ENCODE measurements at places on chromosomes 3 and 15.

- DNase-seq, result no peak
Observed at GRCh38 chr15:32030795-32031194, 480 bp downstream of the CHRNA7 start.

- no peak for DNase-seq
Observed at GRCh38 chr15:43279496-43279895, 12.8 kb upstream of the TGM5 start.

DNA sequence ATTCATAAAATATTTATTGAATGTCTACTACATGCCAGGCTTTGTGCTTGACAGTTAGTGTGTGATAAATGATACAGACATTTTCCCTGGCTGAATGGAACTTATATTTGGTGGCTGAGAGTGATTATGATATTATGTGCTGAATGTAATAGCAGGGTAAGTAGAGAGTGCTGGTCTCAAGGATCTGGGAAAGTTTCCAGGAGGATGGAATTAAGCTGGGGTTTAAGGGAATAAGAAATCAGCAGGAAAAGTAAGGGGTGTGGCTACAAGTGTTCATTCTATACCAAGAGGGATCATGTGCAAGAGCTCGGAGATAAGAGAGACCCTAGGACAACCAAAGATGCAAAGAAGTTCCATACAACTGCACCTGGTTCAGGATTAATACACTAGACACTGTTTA is 500.1 kb upstream of the CFAP20DC start:
- no peak for DNase-seq

GRCh38 chr3:46904303-46905212 is 27.0 kb downstream of the PTH1R start:
- DNase-seq, result no peak

DNA sequence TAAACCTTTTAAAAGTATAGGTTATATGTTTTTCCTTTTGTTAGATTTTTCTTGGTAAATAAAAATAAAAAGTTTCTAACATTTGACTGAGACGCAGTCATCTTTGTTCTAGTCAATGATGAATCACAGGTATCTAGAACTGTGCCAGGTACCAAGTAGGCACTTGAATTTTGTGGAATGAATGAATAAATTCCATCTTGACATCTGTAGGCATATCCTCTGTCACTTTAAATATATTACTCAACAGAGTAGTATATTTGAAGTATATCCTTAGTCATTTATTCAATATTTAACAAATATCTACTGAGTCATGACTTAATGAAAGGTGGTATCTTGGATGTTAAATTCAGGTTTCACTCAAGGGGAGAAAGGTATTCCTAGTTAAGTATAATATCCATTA is 828.4 kb downstream of the TUSC7 start:
- no peak for DNase-seq

- DNase-seq, result no peak
Observed at GRCh38 chr3:190301591-190301990, 20.7 kb downstream of the CLDN1 start.

- no peak for DNase-seq
Observed at GRCh38 chr15:45573961-45574629, 13.1 kb upstream of the BLOC1S6 start.

GRCh38 chr3:25035526-25035925 is 392.5 kb upstream of the RARB start:
- no peak for DNase-seq

DNA sequence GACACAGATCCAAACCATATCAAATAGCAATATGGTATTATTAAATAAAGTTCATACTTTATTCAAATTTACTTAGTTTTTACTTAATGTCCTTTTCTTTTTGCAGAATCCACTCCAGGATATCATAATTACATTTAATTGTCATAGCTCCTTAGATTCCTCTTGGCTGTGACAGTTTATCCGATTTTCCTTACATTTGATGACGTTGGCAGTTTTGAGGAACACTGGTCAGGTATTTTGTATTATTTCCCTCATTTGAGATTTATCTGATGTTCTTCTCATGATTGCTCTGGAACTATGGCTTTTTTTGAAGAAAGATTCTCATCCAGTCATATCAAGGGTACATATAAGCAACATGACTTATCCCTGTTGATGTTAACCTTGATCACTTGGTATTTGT is 198.3 kb upstream of the STAC start:
- DNase-seq, result no peak

DNA sequence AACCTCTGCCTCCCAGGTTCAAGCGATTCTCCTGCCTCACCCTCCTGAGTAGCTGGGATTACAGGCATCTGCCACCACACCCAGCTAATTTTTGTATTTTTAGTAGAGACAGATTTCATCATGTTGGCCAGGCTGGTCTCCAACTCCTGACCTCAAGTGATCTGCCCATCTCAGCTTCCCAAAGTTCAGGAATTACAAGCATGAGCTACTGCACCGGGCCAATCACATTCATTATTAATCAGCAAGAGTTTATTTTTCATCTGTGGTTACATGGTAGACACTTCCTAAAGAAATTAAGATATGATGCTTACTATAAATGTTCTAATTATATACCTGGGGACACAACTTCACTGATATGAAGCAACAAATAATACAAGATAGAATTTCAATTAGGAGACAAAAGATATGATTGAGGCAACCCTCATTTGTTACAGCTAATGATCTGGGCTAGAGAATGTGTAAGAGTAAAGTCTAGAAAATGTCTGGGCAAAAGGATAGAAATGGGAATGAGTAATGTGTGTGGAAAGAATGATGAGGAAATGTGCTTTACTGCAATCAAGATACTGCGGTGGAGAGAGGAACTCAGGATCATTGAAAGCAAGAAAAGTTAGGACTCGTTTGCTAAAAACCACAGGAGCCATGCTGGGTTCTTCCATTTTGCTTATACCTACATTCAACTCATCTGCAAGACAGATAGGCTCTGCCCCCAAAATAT is 366.8 kb downstream of the ZIC1 start:
- DNase-seq, result no peak

DNA sequence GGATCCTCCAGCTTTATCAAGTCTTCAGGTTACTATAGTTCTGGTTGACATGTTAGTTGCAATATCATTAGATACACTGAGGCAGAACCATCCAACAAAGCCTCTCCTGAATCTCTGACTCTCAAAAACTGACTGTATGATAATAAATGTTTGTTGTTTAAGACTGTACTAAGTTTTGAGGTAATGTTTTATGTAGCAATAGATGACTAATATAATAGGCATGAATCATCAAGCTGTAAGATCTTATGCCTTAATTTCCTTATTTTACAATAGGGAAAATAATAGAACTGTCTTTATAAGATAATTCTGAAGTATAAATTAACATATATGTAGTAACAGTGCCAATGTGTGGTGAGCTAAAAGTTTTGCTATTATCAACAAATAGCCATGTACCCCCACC is 88.9 kb upstream of the TBC1D5 start:
- no peak for DNase-seq

DNA sequence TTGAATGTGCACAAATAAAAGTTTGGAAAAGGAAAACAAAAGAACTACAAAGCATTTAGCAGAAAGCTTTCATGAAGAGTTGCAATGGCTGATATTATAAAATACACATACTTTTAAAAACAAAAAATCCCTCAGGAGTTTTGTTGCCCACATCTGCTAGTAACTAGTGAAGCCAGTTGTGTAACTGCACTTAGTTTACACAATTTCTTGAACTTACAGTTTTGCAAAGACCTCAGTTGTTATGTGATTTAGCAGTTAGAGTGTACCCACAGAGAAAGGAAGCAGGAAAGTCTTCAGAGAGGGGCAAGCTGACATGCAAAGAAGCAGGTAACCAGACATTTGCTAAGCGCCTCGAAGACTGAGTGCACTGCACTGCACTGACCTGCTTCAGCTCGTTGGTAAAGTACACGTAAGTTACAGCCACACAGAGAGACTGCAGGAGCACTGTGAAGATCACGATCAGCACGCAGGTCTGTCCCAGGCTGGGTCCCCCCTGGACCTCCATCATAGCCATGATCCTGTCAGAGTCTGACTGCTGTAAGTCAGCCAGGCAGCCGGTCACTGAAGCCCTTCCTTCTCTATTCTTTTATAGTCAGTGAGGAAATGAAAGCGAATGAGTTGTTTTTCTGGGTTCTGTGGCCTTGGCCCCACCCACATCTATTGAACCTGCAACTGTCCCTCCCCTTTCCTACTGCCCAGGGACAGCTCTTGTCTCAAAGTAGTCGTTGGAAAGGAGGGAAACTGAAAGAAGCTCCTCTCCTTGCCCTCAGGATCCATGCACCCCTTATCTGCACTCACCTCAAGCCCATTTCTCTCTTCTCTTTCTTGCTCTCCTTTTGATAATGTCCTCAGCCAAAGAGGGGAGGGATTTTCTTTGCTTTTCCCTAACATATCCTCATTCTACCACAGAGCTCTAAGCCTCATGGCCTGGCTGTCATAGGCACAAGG is at the start of gene TNFSF10:
TNFSF10 (minus strand) TSS at position 560 of the 948 bp plus-strand sequence; CDS start at position 514, 46 bp downstream.
- no peak for DNase-seq

GRCh38 chr3:141402476-141403171 is 34.3 kb downstream of the ZBTB38 start:
- peak; percentile 41 for DNase-seq

- DNase-seq, result no peak
Observed at GRCh38 chr3:31980530-31981205, 394 bp downstream of the OSBPL10 start.

GRCh38 chr15:38860253-38860652 is 295.6 kb upstream of the RASGRP1 start:
- DNase-seq, result no peak

DNA sequence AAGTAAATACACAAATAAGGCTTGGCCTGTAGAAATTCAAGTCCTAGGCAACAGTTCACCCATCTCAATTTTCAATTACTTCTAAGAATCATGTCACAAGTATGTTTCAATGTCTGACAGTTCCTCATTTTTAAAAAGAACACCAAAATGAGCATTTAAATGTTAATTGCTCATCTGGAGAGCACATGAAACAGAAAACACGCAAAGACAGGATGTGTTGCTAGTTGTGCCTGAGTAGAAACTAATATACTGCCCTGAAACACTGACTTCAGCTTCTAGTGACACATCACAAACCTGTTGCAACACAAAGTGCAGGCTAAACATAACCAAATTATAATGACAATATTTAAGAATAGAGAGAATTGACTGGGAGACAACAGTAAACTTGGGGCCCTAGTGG is 167.3 kb upstream of the THBS1 start:
- DNase-seq, result no peak

GRCh38 chr3:101262393-101263240 is 57.8 kb downstream of the IMPG2 start:
- DNase-seq, result no peak

- no peak for DNase-seq
Observed at GRCh38 chr3:25452192-25452591, 24.1 kb downstream of the RARB start.

DNA sequence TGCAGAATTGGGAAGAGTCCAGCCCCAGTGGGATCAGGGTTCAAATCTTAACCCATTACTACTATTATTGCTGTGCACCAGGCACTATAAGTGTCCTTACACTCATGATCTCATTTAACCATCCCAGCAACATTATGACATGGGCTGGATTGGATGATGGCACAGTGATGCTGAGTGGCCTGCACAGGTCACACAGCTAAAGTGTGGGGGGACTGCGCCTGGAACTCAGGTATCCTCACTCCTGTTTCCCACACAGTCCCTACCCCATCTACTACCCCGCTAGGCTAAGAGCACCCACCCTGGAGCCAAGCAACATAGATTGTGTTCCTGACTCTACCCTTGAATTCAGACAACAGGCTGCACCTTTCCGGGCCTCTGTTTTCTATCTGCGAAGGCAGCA is 16.0 kb downstream of the WNT5A start:
- DNase-seq, result no peak

GRCh38 chr15:71685420-71685993 is 124.8 kb upstream of the NR2E3 start:
- DNase-seq, result no peak

- DNase-seq, result no peak
Observed at GRCh38 chr15:22815766-22816165, 22.7 kb upstream of the NIPA2 start.

- no peak for DNase-seq
Observed at GRCh38 chr3:147130461-147130860, 275.9 kb downstream of the ZIC4 start.

- no peak for DNase-seq
Observed at GRCh38 chr3:76026379-76026778, 241.0 kb upstream of the ZNF717 start.

- DNase-seq, result no peak
Observed at GRCh38 chr15:100707229-100707628, 104.8 kb downstream of the ASB7 start.

DNA sequence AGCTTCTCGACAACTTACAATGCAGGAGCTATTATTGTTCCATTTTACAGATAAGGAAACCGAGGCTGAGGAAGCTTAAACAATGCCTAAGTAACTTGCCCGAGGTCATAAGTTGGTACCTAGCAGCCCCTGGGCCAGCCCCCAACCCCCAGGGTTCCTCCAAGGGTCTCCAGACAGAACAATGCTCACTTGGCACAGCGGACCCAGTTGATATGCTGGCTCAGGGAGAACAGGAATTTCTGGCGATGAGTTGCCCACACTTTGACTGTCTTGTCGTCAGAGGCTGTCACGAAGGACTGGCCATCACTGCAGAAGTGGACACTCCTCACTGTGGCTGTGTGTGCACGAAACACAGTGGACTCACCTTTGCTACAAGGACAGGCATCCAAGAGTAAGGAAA is 5.2 kb downstream of the POC1A start:
- no peak for DNase-seq

DNA sequence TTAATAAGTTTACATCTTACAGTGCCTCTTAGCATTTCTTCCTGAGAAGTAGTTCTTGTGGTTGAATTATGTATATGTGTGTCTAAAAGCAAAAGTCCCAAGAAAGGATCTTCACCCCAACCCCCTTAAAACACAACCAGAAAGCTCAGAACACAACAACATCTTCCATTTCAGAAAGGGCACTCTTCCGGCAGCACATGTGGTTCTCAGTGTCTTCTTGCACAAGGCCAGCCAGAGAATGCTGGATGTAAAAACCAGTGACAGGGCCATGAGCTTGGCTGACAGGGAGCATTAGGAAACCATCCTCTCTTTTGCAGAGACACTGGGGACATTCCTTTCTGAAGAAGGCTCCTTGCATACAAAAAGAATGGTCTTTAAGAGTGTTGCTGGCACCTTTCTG is 45.0 kb downstream of the EEFSEC start:
- DNase-seq, result no peak
